RPMI7951 (cell line): ENCODE measurements at places on chromosomes 5 and 9. TPM values are rescaled to one million over a fixed set of nuclear protein-coding genes. Genes with fewer than 3 reads are reported as not detected.
A peak's percentile ranks its signal among the peaks of the same experiment; 100 is the strongest.

DNA sequence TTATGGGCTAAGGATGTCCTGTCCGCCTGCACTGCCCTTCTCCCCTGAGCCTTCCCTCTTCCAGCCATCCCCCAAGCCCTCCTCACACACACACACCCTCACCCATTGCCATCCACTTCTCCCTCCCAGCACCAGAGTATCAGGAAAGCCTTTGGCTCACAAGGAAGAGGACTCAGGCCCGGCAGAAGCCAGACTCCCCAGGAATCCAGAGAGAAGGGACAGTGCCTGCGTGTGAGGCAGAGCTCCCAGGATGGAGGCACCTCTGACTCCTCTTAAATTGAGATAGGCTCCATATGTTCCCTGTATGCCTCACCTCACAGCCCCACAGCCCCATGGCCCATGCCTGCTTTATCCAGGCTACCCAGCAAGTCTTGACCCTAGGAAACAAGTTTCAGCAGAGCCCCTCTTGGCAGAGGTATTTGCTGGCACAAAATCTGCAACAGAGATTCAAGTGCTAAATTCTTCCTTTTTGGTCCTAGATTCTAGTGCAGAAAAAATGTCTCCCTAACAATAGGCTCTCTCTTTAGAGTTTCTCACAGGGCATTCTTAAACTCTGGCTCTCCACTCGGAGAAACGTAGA, 761 bp downstream of the IL17B start:
- no peak for DNase-seq

The PKD2L2 gene
- total RNA-seq, result not detected in 2 replicates

The ZNF658 gene
- 2.1 and 2.4 TPM in 2 replicates for total RNA-seq

DNA sequence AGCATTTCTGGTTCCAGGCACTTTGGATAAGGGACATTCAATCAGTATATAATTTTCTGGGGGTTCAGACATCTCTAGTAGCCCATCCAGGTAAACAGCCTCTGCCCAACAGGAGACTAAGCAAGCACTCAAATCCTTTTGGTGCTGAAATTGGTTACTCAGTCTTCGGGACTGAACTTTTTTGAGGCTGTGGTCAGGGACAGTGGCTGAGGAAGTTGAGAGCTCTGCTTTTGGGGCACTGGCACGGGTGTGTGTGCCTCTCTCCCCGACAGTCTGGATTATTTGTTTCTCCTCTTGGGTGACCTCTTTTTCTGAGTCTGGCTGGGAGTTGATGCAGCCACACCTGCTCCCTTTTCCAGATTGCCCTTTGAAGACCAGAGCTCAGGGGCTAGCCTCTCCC, 47.6 kb downstream of the ACER2 start:
- no peak for DNase-seq

GRCh38 chr5:94776167-94776566, 157.7 kb downstream of the SLF1 start:
- peak; percentile 60 for DNase-seq

DNA sequence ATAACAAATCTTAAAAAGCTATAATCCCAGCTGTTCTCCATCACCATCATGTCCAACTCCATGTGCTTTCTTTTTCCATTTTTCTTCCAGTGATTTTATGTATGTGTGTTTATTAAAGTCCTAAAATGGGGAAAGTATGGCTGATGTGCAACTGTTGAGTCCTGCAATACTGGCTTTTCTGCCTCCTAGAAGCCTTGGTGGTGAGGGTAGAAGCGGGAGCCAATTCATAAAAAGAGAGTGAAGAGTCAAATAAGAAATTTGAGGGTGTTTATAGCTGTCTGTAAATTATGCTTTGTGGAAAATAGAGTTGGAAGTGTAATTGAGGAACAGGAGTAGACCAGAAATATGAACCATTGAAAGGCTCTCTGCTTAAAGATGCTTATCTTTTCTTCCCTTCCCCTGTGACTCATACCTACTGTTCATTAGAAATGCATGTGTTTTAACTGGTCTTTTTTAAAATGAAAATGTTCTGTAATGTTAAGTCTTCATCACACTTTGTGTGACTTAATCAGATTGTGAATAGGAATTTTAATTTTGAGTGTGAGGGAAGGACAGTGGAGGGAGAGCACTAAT, 80.1 kb downstream of the ZCCHC7 start:
- peak; percentile 76 for DNase-seq

The UBAP1 gene
- total RNA-seq, result 23.0 and 24.0 TPM in 2 replicates

- peak; percentile 14 for DNase-seq
Observed at GRCh38 chr5:168916852-168917251, 337.7 kb upstream of the PANK3 start.
